ENCODE measurements at places on chromosomes 1 and 21.
A peak's percentile ranks its signal among the peaks of the same experiment; 100 is the strongest.

DNA sequence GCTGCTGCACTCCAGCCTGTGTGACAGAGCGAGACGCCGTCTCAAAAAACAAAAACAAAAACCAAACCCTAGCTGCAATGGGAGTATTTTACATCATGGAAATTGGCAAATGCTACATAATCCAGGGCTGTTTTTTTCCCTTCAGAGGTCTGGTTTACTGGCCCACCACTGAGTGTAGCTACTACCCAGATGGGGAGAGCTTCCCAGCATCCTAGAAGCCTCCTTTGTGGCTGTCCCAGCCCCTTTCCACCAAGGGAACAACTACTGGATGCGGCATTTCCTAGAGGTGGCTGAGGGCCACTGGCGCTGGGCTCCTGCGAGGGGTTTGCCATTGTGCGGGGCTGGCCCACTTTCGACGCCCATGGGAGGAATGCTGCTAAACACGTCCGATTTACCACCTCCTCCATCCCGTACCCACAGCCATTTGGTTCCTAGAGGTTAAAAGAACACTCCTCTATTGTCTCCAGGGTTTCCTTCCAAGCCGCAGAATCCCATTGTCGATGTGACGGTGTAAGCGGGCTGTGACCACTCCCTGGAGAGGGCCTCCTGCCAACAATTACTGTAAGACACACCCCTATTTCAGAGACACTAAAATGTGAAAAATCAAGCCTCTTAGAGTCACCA is 55.4 kb downstream of the RUNX3 start:
- DNase-seq: no peak

DNA sequence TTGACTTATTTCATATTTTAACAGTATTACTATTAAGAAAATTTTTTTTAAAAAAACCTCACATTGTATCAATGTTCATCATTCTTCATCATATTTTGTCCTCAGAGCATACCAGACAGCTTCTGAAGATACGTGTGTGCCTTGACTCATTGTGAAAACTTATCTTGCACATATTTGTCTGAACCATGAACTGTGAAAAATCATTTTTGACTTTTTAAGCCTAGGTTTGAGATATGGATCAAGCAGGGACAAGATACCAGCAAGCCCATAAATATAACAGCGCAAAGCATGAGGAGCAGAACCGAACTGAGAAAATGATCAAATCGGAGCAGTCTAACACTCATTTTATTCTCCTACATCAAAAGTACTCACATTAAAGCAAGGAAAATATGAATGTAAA is 506.0 kb downstream of the BRINP3 start:
- no peak for DNase-seq

GRCh38 chr1:17895986-17896385 is 140.9 kb downstream of the ACTL8 start:
- DNase-seq: no peak

- DNase-seq: no peak
Observed at GRCh38 chr1:150321826-150322166, 463 bp downstream of the PRPF3 start.

DNA sequence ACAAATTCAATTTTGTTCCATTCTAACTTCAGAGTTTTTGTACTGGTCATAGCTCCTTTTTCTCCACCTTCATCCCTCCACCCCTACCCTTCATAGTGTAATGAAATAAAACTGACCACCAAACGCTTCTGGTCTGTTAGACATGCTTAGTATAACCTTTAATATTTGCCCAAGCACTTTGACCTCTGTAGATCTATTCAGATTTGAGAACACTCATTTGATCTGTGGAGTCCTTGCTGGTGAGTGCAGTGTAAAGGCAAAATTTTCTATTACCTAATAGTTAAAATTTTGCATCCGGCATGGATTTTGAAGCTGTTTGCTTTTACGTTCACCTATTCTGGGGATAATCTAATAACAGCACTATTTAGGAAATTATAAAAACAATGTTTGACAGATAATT is 41.2 kb downstream of the TMEM200B start:
- no peak for DNase-seq

DNA sequence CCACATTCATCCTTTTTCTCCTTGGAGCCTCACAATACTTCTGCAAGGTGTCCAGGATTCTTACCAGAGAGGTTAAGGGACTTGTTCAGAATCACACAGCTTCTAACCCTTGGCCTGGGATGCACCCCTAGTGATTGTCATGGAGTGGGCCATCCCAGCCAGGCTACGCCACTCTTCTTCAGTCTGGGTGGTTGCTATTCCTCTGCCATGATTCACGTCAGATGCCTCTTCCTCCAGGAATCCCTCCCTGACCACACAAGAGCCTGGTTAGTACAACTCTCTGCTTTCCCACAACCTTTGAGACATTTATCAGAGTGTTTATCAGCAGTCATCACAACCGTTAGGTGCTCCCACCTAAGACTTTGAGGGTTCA is 121.8 kb downstream of the EPHB2 start:
- DNase-seq: no peak

DNA sequence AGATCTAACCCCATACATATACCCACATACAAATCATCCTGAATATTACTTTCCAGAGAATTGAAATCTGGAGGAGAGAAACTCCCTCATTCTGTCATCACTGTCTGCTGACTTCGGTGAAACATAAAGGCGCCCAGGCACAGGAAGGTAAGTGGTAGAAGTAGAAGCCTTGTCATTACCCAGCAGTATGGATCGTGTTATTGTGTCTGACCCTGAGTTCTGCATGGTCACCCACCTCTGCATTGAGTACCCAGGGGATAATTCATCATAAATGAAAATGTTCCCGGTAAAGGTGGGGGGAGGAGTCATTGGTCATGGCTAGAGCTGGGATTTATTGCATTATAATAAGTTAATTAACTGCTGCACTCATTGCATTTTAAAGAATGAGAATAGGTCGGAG is 342.6 kb upstream of the PKN2 start:
- DNase-seq: no peak

DNA sequence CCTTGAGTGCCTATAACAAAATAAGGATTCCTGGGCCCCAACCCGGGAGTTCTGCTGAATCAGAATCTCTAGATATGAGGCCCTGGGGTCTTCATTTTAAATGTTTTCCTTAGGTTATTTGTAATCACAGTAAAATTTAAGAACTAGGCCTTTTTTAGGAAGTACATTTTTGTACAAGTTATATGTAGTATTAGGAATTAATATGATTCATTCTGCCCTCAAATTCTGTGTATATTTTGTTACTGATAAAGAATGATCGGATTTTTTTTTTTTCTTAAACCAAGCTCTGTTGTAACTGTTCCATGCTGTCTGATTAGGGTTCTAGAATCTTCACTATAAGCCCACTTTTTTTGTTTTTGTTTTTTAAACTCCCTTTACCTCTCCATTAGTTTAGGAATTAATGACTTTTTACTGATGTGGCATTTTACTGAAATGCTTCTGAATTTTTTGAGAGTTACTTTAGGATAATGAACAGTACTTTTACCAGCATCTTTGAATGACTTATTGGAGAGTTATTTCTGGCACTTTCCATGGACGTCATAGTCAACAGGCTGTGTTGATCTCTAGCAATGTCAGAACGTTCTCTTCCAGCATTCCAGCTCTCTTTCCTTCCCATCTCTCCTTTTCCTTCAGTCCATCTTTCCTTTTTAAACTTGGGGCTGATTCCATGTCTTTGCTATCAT is 48.3 kb downstream of the CLIC4 start:
- DNase-seq: no peak

GRCh38 chr21:25563361-25564116 is 43.7 kb downstream of the MRPL39 start:
- peak; percentile 87 for DNase-seq

GRCh38 chr1:67144696-67145095 is 9.9 kb upstream of the C1orf141 start:
- DNase-seq: no peak

DNA sequence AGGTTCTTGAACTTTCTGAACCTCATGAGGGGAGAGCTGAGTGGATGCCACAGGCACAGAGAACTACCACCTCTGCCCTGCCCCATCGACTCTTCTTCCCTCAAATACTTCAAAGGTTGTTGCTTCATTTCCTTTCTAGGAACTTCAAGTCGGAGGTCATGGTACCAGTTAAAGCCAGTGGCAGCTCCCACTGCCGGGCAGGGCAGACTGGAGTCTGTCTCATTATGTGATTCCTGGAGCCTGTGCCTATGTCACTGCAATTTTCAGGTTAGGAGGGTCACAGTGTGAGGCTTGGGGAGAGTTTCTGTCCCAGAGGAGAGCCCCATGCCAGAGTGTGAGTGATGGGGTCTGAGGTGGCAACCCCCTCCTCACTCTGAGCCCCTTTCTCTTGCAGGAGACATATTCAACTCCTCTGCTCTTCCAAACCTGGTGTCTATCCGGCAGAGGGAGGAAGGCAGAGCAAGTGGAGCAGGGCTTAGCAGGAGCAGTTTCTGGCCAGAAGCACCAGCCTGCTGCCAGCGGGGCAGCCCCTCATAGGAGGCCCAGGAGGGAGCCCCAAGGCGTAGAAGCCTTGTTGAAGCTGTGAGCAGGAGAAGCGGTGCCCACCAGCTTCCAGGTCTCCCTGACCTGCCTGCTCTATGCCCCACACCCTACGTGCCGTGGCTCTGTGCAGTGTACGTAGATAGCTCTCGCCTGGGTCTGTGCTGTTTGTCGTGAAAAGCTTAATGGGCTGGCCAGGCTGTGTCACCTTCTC is 29.3 kb downstream of the CAMK1G start:
- DNase-seq: no peak

- no peak for DNase-seq
Observed at GRCh38 chr1:116375887-116376728, 3.1 kb downstream of the ATP1A1 start.

- no peak for DNase-seq
Observed at GRCh38 chr21:24369746-24370145, 1237.5 kb downstream of the MRPL39 start.

- DNase-seq: no peak
Observed at GRCh38 chr1:208036918-208037766, 126.2 kb upstream of the CD34 start.

DNA sequence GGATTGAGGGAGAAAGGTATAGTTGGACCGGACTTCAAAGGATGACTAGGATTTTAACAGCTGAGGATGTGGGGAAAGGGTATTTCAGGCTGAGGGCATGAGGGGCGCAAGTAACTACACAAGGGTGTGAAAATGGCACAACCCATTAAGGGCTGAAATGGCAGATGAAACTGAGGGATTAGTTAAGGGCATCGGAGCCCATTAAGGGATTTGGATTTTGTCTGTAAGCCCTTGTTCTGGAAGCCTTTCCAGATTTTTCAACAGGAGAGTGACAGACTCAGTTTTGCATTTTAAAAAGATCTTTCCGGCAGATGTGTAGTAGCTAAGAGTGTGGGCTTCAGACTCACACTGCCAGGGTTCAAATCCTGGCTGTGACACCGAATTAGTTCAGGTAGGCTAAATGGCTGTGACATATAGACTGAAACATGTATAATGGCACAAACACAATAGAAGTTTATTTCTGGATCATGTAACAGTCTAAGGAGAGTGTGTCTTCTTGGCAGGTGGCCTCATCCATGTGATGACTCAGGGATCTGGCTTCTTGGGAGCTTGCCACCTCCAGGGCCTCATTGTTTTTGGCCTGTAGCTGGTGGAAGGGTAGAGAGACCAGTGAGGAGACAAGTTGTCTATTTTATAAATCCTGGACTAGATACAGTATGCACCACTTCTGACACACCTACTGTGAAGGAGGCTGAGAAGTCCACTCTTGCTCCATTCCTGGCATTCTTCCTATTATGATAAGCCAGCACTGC is 49.6 kb downstream of the UBE2T start:
- DNase-seq: no peak

DNA sequence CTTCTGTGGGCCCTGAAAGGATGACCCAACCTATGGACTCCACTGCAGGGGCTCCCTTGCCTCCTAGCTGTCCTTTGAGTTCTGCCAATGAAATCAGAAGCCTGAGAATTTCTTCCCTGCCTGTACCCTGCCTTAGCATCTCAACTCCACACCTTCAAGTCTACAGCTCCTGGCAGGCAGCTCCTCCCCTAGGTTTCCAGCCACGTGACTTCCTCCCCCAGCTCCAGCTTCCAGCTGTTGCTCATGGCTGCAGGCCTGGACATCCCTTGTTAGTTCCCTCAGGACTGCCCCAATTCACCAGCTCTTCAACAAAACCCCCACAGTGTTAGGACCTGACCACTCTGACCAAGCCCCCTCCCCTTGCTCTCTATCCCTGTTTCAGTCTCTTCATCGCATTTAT is 2.4 kb downstream of the RCAN1 start:
- DNase-seq: no peak
